T-helper 2 cell (primary cell): ENCODE measurements at places on chromosomes 12 and 14.

DNA sequence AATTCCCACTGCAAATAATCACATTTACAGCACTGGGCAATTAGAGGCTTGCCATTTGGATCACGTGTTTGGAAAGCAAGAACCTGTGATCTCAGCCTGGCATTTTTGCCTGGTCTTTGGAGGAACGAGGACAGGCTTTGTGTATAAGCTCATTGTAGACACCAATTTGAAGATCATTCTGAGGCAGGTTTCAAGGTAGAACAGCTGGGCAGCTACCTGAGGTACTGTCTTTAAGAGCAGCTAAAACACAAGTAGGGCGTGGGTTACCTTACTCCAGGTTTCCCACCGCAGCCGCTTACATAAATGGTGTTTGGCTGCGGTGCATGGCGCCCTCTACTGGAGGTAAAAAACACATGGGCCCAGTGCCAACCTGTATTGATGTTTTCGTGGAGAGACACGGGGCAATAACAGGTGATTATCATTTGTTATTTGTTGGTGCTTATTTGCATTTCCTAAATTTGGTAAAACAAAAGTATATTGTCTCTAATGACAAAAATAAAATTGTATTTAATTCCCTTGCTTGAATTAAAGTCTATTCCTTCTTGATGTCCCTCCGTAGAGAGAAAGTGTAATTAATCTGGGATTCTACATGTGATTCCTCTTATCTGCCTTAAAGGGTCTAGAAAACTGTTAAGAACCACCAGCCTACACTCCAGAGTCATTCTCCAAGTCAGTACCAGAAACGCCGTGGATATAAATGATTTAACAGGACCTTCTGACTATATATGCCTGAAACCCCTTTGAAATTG lies 69.7 kb downstream of the SVOP start:
- peak; percentile 56 for DNase-seq

- DNase-seq, result no peak
These were observed 840.3 kb downstream of the GALC start for GRCh38 chr14:87152693-87153092.

GRCh38 chr14:33996462-33996861 lies 45.6 kb upstream of the EGLN3 start:
- no peak for DNase-seq

DNA sequence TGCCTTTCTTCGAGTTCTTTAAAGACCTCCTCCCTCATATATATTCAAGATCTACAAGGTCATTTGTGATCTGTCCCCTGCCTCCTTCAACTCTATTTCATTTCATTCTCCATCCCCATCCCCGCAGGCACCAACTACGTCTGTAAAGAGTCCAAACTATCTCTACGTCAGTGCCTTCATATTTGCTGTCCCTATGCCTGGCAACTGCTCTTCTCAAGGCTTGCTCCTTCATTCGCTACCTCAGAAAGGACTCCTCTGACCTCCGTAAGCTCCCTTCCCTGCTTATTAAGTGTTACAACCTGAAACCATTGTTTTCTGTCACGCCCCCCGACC lies 650 bp downstream of the LLPH start:
- no peak for DNase-seq

- no peak for DNase-seq
These were observed 17.1 kb downstream of the SMCO2 start for GRCh38 chr12:27463511-27464219.
